ENCODE measurements at places on chromosomes 16 and 17.

- no peak for DNase-seq
Measured at GRCh38 chr17:80272366-80272765, 11.7 kb downstream of the RNF213 start.

DNA sequence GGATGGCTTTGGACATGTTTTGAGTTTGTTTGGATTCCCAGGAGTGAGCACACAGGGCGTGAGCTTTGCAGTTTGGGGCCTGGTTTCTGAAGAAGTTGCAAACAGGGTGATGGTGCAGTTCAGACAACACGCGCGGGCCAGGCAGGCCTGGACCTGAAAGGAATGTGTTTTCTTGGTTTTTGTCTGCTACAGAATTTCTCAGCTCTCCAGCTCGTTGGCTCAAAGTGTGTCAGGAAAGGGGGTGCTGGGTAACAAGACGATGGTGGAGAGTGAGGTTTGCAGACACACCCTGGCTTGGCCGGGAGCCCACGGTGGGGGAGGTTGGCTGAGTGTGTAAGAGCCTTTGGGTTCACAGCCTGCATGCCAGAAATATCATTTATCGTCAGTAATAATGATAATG, 82.3 kb downstream of the CMIP start:
- no peak for DNase-seq

GRCh38 chr16:53545433-53545832, 42.4 kb upstream of the AKTIP start:
- DNase-seq: no peak

GRCh38 chr16:48901712-48902374, 291.9 kb upstream of the N4BP1 start:
- DNase-seq: no peak

DNA sequence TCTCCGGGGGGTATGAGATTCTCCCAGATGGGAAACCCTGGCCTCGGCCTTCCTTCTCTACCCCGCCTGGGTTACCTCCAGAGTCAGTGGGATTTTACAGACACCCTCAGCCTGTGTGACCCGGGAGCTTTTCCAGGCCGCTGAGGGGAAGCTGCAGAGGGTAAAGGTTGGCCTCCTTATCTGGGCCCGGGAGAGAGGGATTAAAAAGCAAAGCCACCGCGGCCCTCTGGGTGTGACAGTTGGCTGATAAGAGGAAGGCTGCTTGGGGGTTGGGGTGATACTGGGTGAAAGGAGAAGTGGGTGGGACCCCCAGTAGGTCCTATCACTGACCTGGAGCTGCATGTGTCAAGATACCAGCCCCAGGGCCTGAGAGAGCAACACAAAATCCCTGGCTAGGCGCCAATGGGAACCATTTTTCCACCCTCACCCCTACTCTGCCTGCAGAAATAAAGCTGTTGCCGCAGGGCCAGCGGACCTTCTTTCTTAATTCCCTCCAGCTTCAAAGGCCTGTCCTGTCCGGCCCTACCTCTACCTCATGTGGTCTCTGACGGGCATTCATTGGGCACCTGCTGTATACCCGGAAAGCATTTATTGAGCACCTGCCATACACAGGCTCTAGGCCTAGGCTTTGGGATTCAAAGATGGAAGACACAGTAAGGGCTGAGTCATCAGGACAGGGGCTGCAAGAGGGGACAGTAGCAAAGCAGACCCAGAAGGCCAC, 77.6 kb upstream of the GSE1 start:
- peak; percentile 44 for DNase-seq
